Caco-2 (cell line): ENCODE measurements at places on chromosomes 7 and 10. TPM values are rescaled to one million over a fixed set of nuclear protein-coding genes. Genes with fewer than 3 reads are reported as not detected.

DNA sequence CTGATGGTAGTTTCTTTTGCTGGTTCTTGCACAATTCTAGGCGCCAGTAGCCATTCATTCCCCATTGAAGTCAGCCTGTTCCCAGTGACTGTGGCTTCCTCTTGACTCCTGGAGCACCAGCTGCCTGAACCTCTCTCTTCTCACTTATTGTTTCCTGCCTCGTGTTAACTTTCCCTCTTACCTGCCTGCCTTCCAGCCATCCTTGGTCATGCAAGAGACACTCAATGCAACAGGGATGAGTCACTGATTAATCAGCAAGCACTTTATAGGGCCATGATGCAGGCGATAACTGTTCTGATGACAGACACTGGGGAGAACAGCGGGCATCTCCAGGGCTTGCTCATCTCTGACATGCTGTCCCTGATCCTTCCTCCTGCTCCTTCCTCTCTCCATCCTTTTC lies 122.0 kb downstream of the PLCE1 start:
- peak overlapping the region; percentile 58 for H3K27ac ChIP-seq
- no peaks in the 10 kb centered on the region for H3K27me3 ChIP-seq
- DNase-seq: no peak
- H3K4me1 ChIP-seq: peaks cover 18% of the 10 kb centered on the region; the same call in 1 of the 2 replicates
- H3K36me3 ChIP-seq: no peaks in the 10 kb centered on the region
- no peak overlapping the region for H3K4me3 ChIP-seq

Gene TFR2
- total RNA-seq: 8.1 and 9.7 TPM in 2 replicates

GRCh38 chr10:131448171-131448570 lies 136.7 kb upstream of the TCERG1L start:
- no peaks in the 10 kb centered on the region for H3K27me3 ChIP-seq
- no peak overlapping the region for H3K27ac ChIP-seq
- H3K36me3 ChIP-seq: no peaks in the 10 kb centered on the region
- H3K4me1 ChIP-seq: no peaks in the 10 kb centered on the region
- no peak for DNase-seq
- H3K4me3 ChIP-seq: no peak overlapping the region

- H3K27ac ChIP-seq: peak overlapping the region; percentile 86
- no peak for DNase-seq
- peaks cover 31% of the 10 kb centered on the region for H3K4me1 ChIP-seq
- H3K4me3 ChIP-seq: no peak overlapping the region
- no peaks in the 10 kb centered on the region; the same call in 1 of the 2 replicates for H3K36me3 ChIP-seq
Observed at GRCh38 chr7:7178081-7178480, 4.3 kb upstream of the C1GALT1 start.

DNA sequence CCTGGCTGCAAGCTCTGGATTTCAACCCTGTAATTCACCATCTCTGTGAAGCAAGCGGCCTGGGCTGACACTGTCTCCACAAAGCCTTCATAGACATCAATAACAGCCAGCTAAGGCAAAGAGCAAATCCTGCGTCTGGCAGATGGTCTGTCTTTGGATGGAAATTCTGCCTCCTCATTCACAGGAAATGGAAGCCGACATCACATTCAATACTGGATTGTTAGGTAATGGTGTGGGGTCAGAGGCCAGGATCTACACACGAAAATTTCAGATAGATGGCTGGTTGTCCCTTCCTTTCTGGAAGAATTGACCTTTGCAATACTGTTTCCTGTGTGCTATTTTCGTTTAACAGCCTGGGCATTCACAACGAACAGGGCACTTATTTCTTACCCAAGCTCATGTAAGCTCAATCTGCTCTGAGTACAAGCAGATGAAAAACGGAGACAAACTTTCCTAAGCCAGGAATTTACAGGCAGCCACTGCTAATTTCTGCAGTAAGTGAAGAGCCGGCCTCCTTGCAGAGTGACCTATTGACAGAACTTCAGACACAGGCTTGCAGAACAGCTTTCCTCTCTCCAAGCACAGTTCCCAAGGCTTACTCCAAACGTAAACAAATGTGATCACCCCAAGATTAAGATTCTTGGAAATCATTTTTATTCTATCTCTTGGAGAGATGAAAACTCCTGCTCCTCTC lies 3.1 kb upstream of the ADAM12 start:
- no peaks in the 10 kb centered on the region for H3K36me3 ChIP-seq
- DNase-seq: no peak
- no peaks in the 10 kb centered on the region for H3K4me1 ChIP-seq

- DNase-seq: no peak
- no peaks in the 10 kb centered on the region for H3K4me1 ChIP-seq
- peaks cover 2% of the 10 kb centered on the region for H3K36me3 ChIP-seq
- no peak overlapping the region for H3K4me3 ChIP-seq
Observed at GRCh38 chr7:5214641-5215040, 24.6 kb downstream of the WIPI2 start.

DNA sequence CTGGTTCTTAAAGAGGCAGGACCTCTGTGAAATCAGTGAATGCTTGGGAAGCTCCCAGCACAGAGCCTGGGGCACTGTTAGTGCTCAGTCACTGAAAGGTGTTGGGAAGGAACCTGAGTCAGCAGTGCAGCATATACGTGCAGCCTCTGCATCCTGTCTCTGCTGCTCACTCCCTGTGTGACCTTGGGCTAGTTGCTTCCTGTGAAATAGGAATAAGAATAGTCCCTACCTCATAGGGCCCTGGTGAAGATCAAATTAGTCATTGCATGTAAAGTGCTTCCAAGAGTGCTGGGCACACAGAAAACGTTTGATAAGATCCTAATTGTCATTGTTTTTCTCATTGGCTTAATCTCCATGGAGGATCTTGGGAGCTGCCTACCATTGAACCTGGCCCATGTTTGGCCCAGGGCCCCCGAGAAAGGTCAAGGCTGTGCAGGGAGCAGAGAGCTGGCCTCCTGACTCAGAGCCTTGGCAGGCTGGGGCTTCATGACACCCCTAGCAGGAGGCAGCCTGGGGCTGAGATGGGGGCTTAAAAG lies 73.3 kb upstream of the COL13A1 start:
- DNase-seq: no peak
- H3K27ac ChIP-seq: no peak overlapping the region
- H3K4me1 ChIP-seq: no peaks in the 10 kb centered on the region
- no peaks in the 10 kb centered on the region for H3K36me3 ChIP-seq

DNA sequence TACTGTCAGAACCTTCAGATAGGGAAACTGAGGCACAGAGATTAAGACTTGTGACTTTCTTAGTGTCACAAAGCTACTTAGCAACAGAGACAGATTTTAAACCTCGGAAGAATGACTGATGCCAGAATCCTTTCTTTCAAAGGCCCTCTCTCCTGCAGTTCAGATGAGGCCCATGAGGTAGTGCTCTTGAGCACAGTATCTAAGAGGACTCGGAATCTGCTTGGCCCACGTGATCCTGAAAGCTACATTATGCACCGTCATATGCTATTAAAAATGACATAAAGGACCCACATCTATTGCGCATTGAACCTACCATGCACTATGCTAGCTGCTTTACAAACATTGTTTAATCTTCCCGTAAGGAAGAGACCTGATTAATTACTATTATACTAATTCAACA lies 355.9 kb downstream of the SFMBT2 start:
- no peaks in the 10 kb centered on the region for H3K4me1 ChIP-seq
- H3K36me3 ChIP-seq: no peaks in the 10 kb centered on the region
- H3K27ac ChIP-seq: no peak overlapping the region
- H3K27me3 ChIP-seq: no peaks in the 10 kb centered on the region
- no peak for DNase-seq
- no peak overlapping the region for H3K4me3 ChIP-seq

DNA sequence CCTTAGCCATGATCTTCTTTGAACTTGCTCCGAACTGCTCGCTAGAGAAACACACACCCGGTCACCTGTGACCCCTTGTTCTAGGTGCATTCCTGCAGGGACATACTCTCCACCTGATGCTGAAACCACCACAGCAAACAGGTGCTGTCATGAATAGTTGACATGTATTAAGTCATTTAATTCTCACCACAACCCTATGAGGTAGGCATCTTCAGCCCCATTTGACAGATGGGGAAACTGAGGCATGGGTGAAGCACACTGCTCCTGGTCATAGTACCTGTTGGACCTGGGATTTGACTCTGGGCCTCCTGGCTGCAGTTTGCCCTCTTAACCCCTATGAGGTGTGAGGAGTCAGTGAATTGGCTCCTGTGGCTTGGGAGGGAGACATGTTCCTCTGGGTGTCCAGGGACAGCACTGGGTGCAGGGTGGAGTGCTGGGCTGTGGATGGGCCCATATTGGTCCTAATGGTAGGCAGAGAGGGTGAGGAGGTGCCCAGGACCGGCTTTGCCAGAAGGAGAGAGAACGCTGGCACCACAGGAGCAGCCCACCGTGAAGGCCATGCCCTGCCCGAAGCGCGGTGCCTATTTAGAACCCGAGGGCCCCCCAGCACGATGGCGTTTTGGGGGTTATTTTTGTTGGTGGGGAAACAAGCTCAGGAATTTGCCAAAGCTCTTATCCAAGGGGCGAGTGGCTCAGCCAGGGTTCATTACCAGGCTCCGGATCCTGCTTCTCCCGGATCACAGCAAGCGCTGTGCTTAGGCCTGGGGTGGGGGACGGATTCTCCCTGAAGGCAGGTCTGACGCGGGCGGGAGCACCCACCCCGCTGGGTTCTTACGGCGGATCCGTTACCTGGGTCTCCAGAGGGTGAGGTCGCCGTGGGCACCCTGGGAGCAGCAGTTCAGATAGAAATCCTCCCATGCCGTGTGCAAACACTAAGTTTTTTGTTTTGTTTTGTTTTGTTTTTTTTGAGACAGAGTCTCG lies 52.3 kb downstream of the GLRX3 start:
- DNase-seq: no peak
- H3K36me3 ChIP-seq: peaks cover 2% of the 10 kb centered on the region; the same call in 1 of the 2 replicates
- H3K27me3 ChIP-seq: no peaks in the 10 kb centered on the region
- no peaks in the 10 kb centered on the region for H3K4me1 ChIP-seq

Gene PPP2R2D
- 34.4 and 39.8 TPM in 2 replicates for total RNA-seq

GRCh38 chr7:46478046-46478445 lies 557.0 kb upstream of the IGFBP3 start:
- no peaks in the 10 kb centered on the region for H3K4me1 ChIP-seq
- DNase-seq: no peak
- H3K4me3 ChIP-seq: no peak overlapping the region
- H3K27me3 ChIP-seq: no peaks in the 10 kb centered on the region
- H3K27ac ChIP-seq: no peak overlapping the region

Gene PSMC2
- total RNA-seq: 200 and 208 TPM in 2 replicates

Gene GPR22
- not detected in 2 replicates for total RNA-seq

Gene SDK1
- 6.2 and 7.1 TPM in 2 replicates for total RNA-seq

GRCh38 chr10:84829131-84829530 lies 500.7 kb downstream of the CCSER2 start:
- H3K4me1 ChIP-seq: no peaks in the 10 kb centered on the region; the same call in none of the 2 replicates
- DNase-seq: no peak
- no peaks in the 10 kb centered on the region for H3K27me3 ChIP-seq
- H3K4me3 ChIP-seq: no peak overlapping the region
- H3K36me3 ChIP-seq: no peaks in the 10 kb centered on the region
